ENCODE measurements at places on chromosomes 11 and 22.

GRCh38 chr22:41943661-41944209 is 3.2 kb downstream of the CENPM start:
- DNase-seq = no peak

DNA sequence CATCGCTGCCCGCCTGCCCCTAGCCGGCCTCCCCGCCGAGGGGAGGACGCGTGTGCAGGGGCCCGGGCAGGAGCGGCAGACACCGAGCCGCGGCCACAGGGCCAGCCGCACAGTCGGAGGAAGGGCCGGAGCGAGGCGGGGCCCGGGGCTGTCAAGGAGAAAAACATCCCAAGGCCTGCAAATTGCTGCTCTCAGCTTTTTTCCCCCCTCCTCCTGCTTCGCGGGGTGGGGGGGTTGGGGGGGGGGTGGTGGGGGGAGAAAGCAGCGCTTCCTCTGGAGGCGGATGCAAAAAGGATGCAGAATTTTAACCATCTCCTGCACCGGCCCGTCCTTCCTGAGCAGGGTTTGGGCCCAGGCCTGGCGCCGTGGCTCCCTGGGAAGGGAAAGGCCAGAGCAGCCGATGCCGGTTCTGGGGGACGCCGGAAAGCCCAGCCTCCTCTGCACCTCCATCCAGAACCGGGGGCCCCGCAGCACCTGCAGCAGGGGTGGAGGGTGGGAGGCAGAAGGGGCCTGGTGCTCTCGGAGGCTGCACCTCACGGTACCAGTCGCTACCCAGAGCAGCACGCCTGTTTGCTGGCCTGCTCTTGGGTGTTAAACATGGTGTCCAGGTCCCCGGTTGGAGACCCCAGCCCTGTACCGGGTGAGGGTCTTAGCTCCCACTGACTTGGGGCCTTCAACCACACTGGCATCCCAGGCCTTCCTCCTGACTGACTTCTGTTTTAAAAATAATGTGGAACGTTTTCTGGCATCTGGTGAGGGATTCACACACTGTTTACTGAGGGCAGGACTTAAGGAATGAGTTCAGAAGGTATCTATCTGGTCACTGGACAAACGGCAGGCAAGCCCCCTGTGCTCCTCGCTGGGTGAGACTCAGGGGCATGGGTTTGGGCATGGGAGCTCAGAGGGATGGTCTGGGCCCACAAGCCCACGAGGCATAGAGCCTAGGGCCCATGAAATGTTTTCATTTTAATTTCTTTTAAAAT is 77.4 kb upstream of the WNT7B start:
- DNase-seq = no peak

- no peak for DNase-seq
Measured at GRCh38 chr11:10762913-10763421, 11.9 kb downstream of the CTR9 start.

GRCh38 chr22:23891726-23892125 is 2.5 kb upstream of the MIF start:
- no peak for DNase-seq

DNA sequence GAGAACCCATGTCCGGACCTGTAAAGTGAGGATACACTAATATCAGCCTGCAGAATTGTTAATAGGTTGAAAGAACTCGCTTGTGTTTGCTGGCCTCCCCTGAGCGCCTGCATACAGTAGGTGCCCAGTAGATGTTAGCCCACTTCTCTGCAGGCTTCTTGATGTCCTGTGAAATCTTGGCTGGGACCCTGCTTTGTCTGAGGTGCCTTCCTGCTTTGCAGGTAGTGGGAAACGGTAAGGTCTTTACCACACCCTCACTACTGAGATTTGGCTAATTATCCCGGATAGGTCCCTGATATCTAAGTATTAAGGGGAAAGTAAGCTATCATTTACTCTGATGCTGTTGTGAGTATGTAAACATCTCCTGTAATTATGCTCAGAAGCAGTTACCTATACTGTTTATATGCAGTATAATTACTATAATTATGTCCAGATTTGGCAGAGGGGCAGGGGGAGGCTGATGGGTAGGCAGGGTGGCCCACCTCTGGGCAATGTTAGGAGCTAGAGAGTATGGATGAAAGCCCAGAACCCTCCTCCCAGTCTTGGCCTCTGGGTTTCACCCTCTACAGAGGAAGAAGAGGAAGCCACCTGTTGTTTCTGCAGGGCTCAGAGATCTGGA is 1.2 kb upstream of the ARRB1 start:
- DNase-seq = no peak

DNA sequence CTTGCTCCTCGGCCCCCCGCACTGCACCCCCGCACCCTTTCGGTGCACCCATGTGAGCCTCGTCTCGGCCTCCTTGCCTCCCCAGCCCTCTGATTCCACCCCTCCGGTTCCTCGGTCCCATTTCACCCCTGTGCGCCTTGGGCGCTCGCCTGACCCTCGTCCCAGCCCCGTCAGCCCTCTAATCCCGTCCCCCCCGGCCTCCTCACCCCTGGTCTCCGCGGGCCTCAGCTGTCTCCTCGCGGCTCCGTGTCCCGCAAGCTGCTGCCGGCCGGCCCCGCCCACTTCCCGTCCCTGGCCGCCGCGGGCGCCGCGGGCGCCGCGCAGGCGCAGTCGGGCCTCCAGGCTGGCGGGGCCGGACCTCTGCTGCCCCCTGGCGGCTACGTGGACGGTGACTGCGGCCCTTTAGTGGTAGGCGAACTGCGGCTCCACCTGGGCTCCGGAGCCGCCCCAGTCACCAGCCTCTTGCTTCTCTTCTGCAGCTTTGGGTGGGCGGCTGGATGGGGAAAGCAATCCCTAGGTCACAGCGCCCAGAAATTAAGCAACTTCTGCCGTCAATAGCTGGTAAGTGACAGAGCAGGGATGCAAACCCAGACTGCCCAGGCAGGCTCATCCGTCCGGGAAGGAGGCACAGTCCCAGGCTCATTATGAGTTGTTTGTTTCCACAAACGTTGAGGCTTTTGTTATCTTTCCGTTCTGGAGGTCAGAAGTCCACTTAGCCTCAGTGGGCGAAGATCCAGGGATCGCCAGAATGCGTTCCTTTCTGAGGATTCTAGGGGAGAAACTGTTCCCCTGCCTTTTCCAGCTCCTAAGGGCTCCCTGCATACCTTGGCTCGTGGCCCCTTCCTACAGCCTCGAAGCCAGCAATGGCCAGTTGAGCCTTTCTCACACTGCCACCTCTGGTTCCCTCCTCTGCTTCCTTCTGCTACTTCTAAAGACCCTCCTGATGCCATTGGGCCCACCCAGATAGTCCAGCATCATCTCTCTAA is at the start of gene PPM1F:
PPM1F (minus strand) TSS at position 263 of the 986 bp plus-strand sequence. CDS start 6,800 bp downstream, outside the sequence.
- DNase-seq = peak; percentile 86
